ENCODE measurements at places on chromosomes 5 and 9.
A peak's percentile ranks its signal among the peaks of the same experiment; 100 is the strongest.

- no peak for DNase-seq
Observed at GRCh38 chr5:38443390-38443789, 113.1 kb downstream of the LIFR start.

- DNase-seq, result no peak
Observed at GRCh38 chr9:80952363-80952922, 736.9 kb downstream of the TLE1 start.

- no peak for DNase-seq
Observed at GRCh38 chr5:181217111-181217802, 5.8 kb upstream of the TRIM41 start.

DNA sequence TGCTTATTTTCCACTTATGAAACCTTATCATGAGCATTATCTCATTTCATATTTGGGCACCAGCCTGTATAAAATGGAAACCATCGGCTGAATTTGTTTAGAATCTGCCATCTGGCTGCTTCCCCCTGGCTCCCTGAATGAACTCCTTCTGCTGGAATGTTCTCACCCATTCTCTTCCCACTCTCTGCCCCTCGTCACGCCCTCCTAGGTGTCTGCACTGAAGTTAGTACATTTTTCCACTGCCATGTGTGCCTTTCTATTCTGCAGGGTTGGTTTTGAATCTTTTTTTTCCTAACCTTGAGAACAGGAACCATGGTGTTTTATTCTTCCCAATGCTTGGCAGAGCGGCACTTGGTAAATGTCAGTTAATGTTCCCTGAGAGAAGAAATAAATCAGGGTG, 359.7 kb downstream of the MLLT3 start:
- no peak for DNase-seq

- DNase-seq, result no peak
Observed at GRCh38 chr5:28737222-28737621, 1698.8 kb upstream of the CDH9 start.

GRCh38 chr9:14346811-14347405, 33.0 kb upstream of the NFIB start:
- no peak for DNase-seq

GRCh38 chr9:112849363-112849922, 41.2 kb downstream of the SLC46A2 start:
- DNase-seq, result no peak

GRCh38 chr5:112183103-112183711, 235.9 kb downstream of the EPB41L4A start:
- DNase-seq, result no peak

DNA sequence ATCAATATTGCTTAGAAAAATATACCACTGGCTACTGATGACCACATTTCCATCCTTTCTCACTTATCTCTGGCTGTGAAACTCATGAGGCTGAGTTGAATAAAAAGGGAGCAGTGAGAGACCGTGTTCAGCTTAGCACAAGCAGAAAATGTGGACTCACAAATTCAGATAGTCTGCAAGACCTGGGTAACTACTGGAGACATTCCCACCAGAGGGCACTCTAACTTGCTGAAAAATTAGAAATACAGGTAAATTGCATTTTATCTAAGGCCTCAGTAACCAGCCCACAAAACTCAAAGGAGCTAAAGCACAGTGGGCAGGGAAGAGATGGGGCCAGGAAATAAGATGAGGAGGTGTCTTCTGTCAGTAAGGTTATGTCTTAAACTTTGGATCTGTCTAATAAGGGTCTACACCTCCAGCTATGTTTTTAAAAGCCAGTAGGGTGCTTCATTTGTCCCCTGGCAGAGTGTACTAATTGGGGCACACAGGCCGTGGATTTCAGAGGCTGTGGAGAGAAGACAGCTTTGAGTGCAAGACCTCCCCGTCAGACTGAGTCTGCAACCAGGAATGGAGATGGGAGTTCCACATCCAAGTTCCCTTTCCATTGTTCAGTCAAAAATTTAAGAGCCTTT, 8.7 kb upstream of the NDUFB6 start:
- DNase-seq, result peak; percentile 40

DNA sequence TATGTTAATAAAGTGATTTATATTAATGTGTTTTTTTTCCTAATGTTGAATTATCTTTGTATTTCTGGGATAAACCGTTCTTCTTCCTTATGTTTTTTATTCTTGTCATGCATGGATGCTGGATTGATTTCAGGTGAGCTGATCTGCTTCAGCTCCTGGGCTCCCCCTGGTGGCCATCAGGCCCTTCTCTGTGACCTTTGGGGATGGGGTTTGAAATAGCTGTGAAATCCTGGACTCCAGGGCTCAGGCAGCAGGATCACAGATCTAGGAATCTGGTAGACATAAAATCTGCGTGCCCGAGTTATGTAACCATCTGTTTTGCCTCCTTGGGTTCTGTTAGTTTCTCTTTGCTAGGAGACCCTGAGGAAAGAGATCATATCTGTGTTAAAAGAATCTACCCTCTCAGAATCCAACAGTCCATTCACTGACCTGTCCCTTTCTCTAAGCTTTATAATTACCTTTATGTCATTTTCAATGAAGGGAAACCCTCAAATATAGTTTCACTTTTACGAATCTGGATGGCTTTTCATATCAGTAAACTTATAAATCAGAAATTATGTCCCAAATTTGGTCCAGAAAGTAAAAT, 12.2 kb upstream of the OR13J1 start:
- DNase-seq, result peak; percentile 58

- DNase-seq, result no peak
Observed at GRCh38 chr5:123451047-123451446, 27.8 kb upstream of the CEP120 start.

DNA sequence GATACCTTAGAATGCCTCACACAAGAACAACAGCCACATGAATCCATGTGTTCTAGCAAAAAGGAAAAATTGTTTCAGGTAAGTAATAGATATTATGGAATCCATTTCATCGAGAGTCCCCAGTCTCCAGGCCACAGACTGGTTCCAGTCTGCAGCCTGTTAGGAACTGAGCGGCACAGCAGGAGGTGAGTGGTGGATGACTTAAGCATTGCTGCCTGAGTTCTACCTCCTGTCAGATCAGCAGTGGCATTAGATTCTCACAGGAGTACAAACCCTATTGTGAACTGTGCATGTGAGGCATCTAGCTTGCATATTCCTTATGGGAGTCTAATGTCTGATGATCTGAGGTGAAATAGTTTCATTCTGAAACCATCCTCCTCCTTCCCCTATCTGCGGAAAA, 207.0 kb downstream of the CSNK1G3 start:
- no peak for DNase-seq

- no peak for DNase-seq
Observed at GRCh38 chr9:26801772-26802171, 90.8 kb downstream of the CAAP1 start.

GRCh38 chr5:142984011-142984410, 213.8 kb downstream of the ARHGAP26 start:
- DNase-seq, result no peak

- DNase-seq, result no peak
Observed at GRCh38 chr5:135323227-135323626, 75.8 kb downstream of the MACROH2A1 start.

DNA sequence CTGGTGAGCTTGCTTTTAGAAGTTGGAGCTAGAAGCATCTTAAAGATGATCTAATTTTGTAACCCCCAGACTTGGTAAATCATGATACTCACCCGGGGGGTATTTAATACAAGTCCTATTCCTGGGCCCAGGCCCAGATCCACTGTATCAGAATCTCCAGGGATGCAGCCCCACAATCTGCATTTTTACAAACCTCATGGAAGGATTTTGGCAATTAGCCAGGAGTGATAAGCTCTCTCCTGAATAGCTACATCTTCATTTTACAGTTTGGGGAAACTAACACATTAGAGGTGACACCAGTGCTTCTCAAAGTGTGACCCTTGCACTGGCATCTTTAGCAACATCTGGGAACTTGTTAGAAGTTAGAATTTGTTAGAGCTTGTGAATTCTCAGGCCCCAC, 31.2 kb upstream of the OTP start:
- DNase-seq, result no peak

- DNase-seq, result no peak
Observed at GRCh38 chr9:13648676-13649075, 369.2 kb upstream of the MPDZ start.

DNA sequence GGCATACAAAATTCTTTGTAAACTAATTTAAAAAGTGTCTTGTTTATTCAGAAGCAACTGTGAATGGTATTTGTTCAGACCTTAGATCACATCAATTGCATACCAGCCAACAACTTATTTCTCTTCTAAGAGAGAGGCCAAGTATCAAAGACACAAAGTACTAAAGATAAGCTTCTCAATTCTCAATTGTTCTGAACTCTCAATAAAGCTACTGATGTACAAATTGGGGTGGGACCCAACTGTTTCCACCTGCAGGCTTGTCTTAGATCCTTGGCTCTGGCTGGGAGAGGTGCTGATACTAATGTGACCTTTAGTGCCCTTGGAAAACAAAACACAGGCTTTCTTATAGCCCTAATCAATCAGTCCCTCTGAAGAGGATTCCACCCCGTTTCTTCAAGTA, 22.1 kb downstream of the XRCC4 start:
- DNase-seq, result no peak

DNA sequence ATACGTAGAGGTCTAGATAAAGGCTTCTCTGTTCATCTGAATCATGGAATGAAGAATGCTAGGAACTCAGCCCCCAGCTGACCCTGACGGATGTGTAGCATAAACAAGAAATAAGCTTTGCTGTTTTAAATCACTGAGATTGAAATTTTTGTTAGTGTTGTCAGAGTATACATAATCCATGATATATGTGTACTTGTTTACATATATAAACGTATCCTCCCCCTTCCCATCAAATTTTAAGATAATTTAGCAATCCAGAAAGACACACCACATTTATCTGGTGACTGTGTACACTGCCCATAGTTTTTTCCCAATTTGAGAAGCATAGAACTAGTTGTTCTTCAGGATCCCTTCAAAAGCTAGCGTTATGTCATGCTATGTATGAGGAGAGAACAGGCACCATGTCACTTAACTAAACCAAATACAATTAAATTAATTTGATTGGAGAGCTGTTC, 80.8 kb upstream of the OSMR start:
- no peak for DNase-seq

- DNase-seq, result no peak
Observed at GRCh38 chr5:15386122-15386521, 113.9 kb upstream of the FBXL7 start.

DNA sequence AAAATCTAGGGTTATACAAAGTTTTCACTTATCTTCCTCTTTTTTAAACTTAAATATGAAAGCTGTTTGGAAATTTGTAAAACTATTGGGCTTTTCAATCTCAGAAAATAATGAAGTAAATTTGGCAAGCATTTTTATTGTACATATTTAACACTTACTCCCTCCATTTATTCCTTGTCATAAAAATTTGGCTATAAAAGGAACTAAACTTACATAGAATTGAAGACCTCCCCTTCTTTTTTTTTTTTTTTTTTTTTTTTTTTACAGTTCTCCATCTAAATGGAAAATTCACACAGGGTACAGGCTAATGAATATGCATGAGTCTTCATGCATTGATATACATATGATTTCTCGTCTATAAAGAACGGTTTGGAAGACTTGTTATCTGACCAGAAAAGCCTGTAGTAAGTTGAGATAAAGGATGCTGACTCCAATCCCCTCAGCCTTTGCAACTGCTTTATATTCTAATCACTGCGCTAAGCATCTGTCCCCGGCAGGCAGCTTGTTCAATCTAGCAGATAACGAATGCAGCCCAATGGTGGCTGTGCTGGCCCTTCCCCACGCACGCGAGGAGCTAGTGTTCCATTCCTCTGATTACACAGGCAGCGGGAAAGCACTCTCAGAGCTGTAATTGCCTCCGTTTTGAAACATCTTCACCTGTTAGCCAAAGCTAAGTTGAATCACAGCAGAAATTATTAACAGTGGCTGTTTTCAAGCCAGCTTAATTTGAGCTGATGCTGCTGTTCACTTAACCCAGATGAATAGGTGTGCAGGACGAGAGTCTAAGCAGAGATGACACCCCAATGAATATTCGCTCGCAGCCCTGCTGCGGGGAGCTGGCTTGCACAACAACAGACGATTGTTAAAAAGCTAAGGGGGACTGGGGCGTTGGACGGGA, 453.8 kb upstream of the ZNF608 start:
- DNase-seq, result peak; percentile 30

DNA sequence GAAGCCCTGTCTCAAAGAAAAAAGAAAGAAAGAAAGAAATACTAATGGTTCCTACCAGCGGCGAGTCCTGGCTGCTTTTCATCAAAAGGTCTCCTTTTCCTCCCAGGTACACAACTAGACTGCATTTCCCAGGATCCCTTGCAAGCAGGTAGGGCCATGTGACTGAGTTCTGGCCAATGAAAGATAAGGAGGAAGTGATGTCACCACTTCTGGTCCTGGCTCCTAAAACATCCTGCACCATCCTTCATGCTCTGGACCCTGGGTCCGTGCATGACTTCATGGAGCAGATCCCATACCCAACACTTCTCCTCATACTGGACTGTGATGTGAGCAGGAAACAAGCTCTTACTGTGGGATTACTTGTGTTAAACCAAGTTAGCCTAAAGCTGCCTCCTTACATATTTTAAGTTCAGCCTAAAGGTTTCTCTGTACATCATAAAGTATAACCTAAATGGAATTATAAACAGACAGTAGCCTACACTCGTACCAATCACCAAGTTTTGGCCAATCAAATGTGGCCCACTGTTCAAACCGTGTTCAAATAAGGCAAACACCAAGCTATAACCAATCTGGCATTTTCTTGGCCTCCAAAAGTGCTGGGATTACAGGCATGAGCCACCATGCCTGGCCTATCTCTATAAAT, 30.2 kb upstream of the FUBP3 start:
- DNase-seq, result no peak

DNA sequence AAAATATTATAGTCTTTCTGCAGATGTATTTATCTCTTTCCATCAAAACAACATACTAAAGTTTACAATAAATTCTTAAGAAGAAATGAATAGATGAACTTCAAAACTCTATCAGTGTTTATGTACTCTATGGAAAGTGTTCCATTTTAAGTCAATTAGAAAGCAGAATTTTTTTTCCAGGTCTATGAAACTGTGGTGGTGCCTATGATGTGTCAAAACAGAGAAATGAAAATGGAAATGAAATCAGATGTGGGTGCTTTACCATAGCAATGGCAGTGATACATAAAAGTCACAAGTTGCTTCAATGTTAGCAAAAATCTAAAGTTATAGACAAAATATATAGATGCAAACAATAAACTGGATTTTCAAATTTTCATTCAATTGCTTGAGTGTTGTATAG, 97.3 kb downstream of the PTCH1 start:
- no peak for DNase-seq

GRCh38 chr5:128673411-128673957, 135.4 kb upstream of the FBN2 start:
- DNase-seq, result no peak

- DNase-seq, result peak; percentile 10
Observed at GRCh38 chr9:126671381-126671831, 57.7 kb downstream of the LMX1B start.

- DNase-seq, result no peak
Observed at GRCh38 chr9:131302244-131303075, 12.9 kb downstream of the PLPP7 start.

- DNase-seq, result no peak
Observed at GRCh38 chr9:36738318-36738976, 165.8 kb downstream of the MELK start.

Data from NCI-H1436 (cell line).